Activated CD4-positive, alpha-beta memory T cell treated with anti-CD3 and anti-CD28 coated beads for 36 hours (primary cell): ENCODE measurements at places on chromosomes 2 and 18. TPM values are rescaled to one million over a fixed set of nuclear protein-coding genes. Genes with fewer than 3 reads are reported as not detected.

DNA sequence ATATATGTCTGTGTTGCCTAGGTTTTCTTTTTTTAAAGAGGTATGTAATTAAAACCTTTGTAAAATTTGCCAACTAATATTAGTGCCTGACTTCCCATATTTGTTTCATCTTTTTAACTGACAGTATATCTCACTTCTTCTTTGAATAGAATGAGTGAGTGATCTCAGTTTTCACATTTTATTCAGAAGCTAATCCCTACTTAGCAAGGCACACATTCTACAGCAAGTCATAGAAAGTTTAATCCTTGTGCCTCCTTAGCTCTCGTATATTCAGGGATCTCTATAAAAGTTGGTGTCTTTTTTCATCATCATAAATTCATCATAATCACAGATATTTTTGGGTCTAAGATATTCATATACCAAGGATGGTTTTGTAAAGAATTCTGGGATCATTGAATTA lies 66.6 kb downstream of the RIF1 start:
- no peak overlapping the region for H3K27ac ChIP-seq
- H3K4me3 ChIP-seq = no peak overlapping the region
- no peaks in the 10 kb centered on the region for H3K27me3 ChIP-seq
- H3K4me1 ChIP-seq = peaks cover 19% of the 10 kb centered on the region
- no peak for DNase-seq

GRCh38 chr2:205012961-205013360 lies 467.7 kb downstream of the PARD3B start:
- no peak for DNase-seq
- H3K27ac ChIP-seq = no peak overlapping the region
- H3K36me3 ChIP-seq = no peaks in the 10 kb centered on the region
- H3K27me3 ChIP-seq = no peaks in the 10 kb centered on the region

- peaks cover 3% of the 10 kb centered on the region for H3K4me1 ChIP-seq
- no peak overlapping the region for H3K27ac ChIP-seq
Measured at GRCh38 chr2:159129269-159129668, 157.2 kb downstream of the WDSUB1 start.

DNA sequence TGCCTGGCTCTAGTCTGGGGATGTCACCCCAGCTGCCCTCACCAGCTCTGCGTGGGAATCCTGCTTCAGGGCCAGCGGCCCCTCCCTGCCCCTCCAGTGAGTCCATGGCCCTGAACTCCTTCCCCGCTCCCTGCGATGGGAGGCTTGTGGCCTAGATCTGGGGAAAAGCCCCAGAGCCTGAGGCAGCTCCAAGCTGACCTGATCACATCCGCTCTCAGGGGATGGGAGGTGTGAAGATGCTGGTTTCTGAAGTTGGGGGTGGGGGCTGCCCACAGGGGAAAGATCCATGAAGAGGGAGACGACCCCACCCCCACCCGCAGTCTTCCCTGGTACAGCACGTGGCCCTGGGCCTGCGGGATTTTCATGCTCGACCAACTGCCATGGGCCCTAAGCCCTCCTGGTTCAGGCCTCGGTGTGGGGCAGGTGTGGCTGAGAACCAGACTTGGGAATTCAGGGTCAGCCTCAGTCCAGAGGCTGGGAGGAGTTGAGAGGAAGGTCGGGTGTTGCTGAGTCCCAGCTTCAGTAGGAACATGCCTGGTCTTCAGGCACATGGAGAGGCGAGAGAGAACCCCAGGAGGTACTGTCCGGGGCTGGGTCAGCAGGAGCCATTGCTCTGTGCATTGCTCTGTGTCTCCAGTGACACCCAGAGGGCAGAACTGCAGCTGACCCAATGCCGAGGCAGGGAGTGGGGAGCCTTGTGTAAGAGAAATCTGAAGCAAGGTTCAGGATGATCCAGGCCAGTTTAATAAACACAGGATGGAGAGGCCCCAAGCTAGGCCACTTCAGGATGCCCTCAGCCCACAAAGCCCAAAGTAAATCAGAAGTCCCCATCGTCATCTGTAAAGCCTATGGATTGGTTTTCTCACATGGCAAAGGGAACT lies 115.1 kb downstream of the CAPN13 start:
- H3K4me1 ChIP-seq = no peaks in the 10 kb centered on the region
- no peak overlapping the region for H3K27ac ChIP-seq
- no peak for DNase-seq
- no peaks in the 10 kb centered on the region for H3K36me3 ChIP-seq
- H3K27me3 ChIP-seq = no peaks in the 10 kb centered on the region

DNA sequence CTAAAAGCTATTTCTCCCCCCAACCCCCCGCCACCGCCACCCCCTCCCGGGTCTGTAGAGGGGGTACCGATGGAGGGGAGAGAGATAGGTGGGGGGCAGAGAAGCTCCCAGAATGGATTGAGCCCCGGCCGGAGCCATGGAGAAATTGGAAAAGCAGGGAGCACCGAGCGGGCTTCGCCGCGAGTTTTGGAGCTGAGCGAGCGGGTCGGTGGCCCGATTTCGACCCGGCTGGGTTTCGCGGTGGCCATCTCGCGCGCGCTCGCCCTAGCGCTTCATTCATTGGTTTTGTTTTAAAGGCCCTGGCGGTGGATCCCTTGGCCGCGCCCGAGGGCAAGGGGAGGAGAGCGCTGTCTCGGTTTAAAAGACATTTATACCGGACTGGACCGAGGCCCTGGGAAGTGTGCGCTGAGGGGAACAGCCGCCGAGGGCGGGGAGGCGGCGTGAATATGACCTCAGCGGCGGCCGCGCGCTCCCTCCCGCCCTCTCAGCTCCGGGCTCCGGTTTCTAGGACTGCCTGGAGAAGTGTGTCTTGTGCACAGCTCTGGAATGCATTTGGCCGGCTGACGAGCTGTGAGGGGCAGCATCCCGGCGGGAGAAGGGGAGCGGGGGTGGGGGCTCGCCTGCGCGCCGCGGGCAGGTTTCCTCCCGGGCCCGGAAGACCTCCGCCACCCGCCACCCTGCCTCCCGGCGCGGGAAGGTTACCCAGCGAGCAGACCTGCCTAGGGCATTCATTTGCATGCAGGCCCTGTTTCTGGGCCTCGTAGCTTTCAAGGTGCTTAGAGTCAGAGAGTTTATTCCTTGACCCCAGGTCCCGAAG lies 1.7 kb upstream of the SMAD7 start:
- H3K27ac ChIP-seq = peak overlapping the region; percentile 76
- H3K4me3 ChIP-seq = peak overlapping the region; percentile 81
- peak; percentile 58 for DNase-seq
- H3K4me1 ChIP-seq = peaks cover 25% of the 10 kb centered on the region
- H3K36me3 ChIP-seq = peaks cover 10% of the 10 kb centered on the region
- no peaks in the 10 kb centered on the region for H3K27me3 ChIP-seq

DNA sequence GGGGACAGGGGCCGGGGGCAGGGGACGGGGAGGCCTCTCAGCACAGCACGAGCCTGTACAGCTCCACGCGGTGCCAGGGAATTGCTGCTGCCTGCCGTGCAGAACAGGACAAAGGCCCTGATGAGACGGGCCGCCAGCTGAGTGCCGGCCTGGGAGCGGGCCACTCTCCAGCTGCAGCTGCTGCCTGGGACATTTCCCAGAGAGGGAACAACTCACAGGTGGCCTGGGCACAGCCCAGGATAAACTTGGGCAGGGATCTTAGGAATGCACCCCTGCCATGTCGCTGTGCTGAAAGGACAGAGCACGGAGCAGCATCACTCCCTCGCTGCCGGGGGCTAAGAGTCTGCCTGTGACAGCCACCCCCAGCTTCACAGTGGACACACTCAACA lies 38.8 kb downstream of the CENPO start:
- no peak for DNase-seq
- peaks cover 8% of the 10 kb centered on the region for H3K4me1 ChIP-seq
- no peak overlapping the region for H3K4me3 ChIP-seq
- no peak overlapping the region for H3K27ac ChIP-seq
- peaks cover 22% of the 10 kb centered on the region for H3K36me3 ChIP-seq
- no peaks in the 10 kb centered on the region for H3K27me3 ChIP-seq

SERPINB8 gene
- 14.6 TPM for total RNA-seq

AOX1 gene
- total RNA-seq = 0.38 TPM

- no peak overlapping the region for H3K4me3 ChIP-seq
- peak; percentile 35 for DNase-seq
Measured at GRCh38 chr2:151237422-151238025, 24.1 kb downstream of the RBM43 start.

DNA sequence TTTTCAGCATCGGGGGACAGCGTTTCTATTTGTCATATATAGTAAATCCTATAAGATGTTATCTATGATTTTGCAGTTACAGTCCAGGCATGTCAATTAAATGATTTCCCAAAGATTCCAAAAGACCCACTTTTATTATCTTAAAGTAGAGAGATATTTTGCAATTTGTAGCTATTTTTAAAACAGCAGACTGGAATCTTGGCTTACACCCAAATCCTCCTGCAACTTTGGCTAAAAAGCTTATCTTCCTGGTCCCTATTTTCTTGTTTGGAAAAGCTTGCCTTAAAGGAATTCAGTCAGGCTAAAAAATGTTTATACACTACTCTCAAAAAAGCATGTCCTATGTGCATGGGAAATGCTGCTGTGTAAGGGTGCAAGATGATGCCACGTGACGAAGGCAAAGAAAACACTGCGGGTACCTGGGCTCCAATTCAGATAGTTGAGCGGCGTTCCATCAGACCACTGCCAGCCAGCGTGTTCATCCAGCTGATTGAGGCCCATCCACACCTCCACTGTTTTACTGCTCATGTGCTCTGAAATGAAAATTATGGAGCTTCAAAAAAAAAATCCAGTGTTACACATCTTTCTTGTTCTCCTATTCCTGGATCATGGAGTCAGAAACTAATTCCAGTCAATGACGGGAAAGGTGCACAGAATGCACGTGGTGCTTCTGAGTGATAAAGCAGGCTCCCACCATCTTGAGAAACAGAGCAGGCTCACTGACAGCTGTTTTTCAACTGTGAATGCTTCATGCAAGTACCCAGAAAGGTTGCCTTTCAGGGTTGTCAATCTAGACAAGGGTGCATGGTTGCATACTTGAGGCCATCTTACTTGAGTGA lies 33.8 kb downstream of the PLA2R1 start:
- H3K27me3 ChIP-seq = peaks cover 11% of the 10 kb centered on the region
- H3K4me1 ChIP-seq = no peaks in the 10 kb centered on the region
- H3K27ac ChIP-seq = no peak overlapping the region
- H3K36me3 ChIP-seq = no peaks in the 10 kb centered on the region
- no peak overlapping the region for H3K4me3 ChIP-seq

SPATA3 gene
- total RNA-seq = 0.24 TPM

- H3K36me3 ChIP-seq = no peaks in the 10 kb centered on the region
- H3K27ac ChIP-seq = no peak overlapping the region
- H3K4me1 ChIP-seq = no peaks in the 10 kb centered on the region
- H3K4me3 ChIP-seq = no peak overlapping the region
Measured at GRCh38 chr2:152489364-152489763, 154.4 kb downstream of the FMNL2 start.

TTR gene
- total RNA-seq = not detected

COL3A1 gene
- total RNA-seq = not detected

BCL11A gene
- total RNA-seq = not detected

RUFY4 gene
- 1.8 TPM for total RNA-seq

DNA sequence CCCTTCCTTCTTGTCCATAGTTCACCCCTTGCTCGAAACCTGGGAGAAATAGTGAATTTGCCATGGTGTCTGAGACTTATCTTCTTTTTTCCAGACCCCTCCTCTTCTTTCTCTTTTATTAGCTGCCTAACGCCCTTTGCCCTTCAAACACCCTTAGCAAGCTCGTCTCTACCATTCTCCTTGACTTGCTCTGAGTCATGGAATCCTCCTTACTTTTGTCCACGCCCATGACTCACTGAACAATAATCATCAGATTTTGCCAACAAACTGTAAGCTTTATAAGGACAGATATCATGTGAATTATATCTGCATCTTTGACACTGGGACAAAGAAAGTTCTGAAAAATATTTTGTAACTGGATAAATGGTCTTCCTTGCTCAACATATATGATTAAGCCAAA lies 67.1 kb upstream of the CNTNAP5 start:
- no peaks in the 10 kb centered on the region for H3K4me1 ChIP-seq
- no peak overlapping the region for H3K27ac ChIP-seq
- H3K27me3 ChIP-seq = no peaks in the 10 kb centered on the region
- H3K4me3 ChIP-seq = no peak overlapping the region
- DNase-seq = no peak
- no peaks in the 10 kb centered on the region for H3K36me3 ChIP-seq

GRCh38 chr2:240952496-240953246 lies 45.7 kb upstream of the SNED1 start:
- no peaks in the 10 kb centered on the region for H3K36me3 ChIP-seq
- no peaks in the 10 kb centered on the region for H3K27me3 ChIP-seq
- no peak for DNase-seq
- no peaks in the 10 kb centered on the region for H3K4me1 ChIP-seq
- H3K27ac ChIP-seq = no peak overlapping the region

GRCh38 chr18:22865354-22866116 lies 67.6 kb upstream of the RBBP8 start:
- peaks cover 4% of the 10 kb centered on the region for H3K4me1 ChIP-seq
- no peak for DNase-seq
- H3K27ac ChIP-seq = no peak overlapping the region
- H3K4me3 ChIP-seq = no peak overlapping the region
- H3K27me3 ChIP-seq = peaks cover 24% of the 10 kb centered on the region

CENPA gene
- total RNA-seq = 36.7 TPM

DNA sequence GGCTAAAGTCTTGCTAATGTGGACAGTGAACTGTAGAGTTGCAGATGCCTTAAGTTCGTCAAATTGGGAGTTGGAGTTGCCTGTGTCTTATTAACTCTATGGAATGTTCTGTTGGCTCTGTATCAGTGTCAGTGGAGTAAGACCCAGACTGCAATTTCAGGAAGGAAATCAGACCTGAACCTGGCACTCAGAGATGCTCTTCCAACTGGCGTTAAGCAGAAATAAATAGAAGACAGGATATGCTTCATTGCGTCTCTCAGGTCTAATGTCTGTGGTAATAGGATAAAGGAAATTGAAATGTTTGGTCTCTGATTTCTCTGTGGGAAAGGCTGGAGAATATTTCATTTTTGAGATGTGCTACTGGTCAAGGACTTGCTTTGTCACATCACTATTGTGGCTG lies 846.7 kb upstream of the ID2 start:
- peaks cover 15% of the 10 kb centered on the region for H3K4me1 ChIP-seq
- DNase-seq = no peak
- H3K27ac ChIP-seq = no peak overlapping the region
- H3K4me3 ChIP-seq = no peak overlapping the region
- H3K36me3 ChIP-seq = no peaks in the 10 kb centered on the region

DNA sequence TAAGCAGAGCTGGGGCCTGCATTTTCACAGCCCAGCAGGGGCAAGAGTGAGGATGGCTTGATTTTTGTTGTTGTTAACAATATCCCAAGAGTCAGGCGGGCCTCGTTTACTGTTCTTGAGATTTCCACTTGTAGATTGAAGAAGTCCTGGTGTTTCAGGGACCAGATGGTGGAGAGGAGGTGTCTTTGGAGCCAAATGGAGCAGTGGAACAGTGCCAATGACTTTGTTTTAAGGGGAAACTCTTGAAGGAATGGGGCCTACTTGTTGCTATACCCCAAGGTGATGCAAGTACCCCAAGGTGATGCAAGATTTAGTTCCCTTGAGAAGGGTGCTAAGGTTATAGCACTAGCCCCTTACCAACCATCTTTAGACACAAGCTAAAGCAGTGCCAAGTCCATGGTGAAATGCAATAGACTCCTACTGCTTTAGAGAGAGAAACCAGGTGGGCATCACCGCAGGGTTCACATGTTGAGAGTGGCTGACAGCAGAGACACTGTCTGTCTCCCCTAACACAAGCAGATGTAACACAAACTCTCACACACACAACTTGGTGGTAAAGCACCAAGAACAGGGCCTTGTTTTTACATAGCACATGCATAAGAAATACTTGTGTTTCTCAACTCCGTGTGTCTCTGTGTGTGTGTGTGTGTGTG lies 44.0 kb downstream of the HK2 start:
- no peak overlapping the region for H3K4me3 ChIP-seq
- H3K27me3 ChIP-seq = no peaks in the 10 kb centered on the region
- H3K4me1 ChIP-seq = no peaks in the 10 kb centered on the region
- no peak overlapping the region for H3K27ac ChIP-seq
- peaks cover 69% of the 10 kb centered on the region for H3K36me3 ChIP-seq
- DNase-seq = no peak
